ENCODE measurements at places on chromosomes 16 and 17.

- no peak for DNase-seq
Measured at GRCh38 chr16:56683424-56684172, 1.3 kb downstream of the MT1X start.

DNA sequence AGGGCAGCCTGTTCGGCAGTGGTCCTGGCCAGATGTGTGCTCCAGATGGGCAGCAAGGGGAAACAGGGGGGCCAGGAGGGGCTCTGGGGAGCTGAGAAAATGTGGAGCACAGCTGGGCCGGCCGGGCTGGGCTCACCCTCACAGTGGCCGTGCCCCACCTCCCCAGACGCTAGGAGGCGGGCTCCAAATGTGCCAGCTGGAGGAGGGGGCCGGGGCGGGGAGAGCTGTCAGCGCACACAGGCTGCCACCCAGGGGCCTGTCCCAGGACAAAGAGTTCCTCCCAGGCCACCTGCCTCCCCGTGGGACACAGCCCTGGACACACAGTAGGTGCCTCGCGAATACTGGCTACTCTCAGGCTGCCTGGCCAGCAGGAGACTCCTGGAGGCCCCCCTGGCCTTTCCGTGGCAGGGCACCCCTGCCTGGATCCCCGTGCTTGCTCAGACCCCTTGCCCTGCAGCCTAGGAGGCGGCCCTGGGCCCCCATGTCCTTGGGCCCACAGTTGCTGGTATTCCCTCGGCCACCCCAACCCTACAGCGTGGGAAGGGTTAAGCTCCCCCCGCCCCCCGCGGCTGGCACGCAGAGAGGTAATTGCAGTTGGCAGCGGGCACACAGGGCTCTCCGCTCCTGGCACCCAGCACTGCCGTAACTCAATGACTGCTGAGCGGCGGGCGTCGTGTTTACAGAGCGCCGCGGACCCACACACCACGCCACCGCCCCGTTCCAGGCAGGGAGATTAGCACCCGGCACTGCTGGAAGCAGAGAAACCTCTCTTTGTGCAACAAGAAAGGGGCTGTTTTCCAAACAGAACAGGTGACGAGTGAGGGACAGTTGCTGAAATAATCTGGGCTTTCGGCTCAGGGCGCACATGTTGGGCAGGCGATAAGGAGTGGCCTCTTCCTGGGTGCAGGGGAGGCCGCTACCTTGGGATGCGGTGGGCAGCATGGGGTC, 32.2 kb downstream of the BAHCC1 start:
- no peak for DNase-seq

DNA sequence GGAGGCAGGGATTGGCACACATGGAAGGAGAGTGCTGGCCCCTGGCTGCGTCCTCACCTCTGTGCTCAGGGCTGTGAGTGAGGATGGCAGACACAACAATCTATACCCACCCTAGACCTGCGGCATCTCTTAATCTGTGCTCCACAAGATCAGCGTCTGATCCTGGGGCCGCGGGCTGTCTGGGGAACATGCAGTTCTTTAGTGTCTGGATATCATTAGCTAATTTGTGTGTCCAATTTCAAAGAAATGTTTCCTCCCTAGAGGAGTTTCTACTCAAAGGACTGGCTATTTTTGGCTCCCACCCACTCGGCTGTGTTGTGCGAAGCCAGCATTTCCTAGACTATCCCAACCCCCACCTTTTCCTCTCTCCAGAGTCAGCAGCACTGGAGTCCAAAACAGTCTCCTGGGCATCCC, 93.8 kb downstream of the GRIN2A start:
- no peak for DNase-seq

DNA sequence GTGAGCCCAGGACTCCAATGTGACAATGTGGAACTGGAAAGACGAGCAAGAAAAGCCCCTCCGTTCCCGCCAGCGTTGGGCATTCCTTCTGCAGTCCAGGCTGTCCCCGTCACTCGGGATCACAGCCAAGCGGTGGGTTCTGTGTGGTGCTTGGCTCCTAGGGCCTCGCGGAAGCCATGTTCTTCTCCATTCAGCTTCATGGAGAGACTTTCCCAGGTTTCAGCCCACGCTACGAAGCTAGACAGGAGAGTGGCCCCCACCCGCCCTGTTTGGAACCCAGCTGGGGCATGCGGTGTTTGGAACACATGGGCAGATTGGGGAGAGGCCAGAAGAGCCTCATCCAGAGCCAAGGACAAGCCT, 5.8 kb downstream of the LMF1 start:
- no peak for DNase-seq

- no peak for DNase-seq
Measured at GRCh38 chr17:80612997-80613731, 68.5 kb downstream of the RPTOR start.

DNA sequence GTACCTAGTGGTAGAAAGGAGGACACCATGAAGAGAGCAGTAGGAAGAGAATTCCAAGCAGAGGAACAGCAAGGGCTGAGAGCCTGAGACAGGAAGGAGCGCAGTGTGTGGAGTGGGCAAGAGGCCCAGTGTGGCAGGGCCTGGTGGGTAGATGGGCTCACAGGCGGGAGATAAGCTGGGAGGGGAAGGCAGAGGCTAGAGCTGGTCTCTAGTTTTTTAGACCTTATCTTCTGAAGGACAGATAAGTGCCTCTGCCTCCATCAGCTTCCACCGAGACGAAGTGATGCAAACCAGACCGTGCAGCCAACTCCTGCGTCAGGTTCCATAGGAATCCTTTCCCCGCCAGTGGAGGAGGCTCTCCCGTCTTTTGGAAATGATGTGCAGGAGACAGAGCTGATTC, 33.6 kb downstream of the CDH1 start:
- DNase-seq = no peak

- no peak for DNase-seq
Measured at GRCh38 chr16:3797904-3798811, 80.8 kb upstream of the TRAP1 start.

GRCh38 chr16:24700549-24701392, 28.7 kb upstream of the TNRC6A start:
- no peak for DNase-seq

GRCh38 chr16:82499302-82499701, 127.5 kb upstream of the CDH13 start:
- DNase-seq = no peak

- no peak for DNase-seq
Measured at GRCh38 chr17:41393294-41393693, 4.1 kb downstream of the KRT31 start.

GRCh38 chr17:81398832-81399411, 3.7 kb downstream of the BAHCC1 start:
- DNase-seq = no peak

GRCh38 chr16:82630219-82630618, 3.5 kb downstream of the CDH13 start:
- no peak for DNase-seq

- DNase-seq = no peak
Measured at GRCh38 chr16:85753559-85753958, 2.7 kb upstream of the C16orf74 start.

- DNase-seq = no peak
Measured at GRCh38 chr16:17392857-17393692, 77.7 kb downstream of the XYLT1 start.

DNA sequence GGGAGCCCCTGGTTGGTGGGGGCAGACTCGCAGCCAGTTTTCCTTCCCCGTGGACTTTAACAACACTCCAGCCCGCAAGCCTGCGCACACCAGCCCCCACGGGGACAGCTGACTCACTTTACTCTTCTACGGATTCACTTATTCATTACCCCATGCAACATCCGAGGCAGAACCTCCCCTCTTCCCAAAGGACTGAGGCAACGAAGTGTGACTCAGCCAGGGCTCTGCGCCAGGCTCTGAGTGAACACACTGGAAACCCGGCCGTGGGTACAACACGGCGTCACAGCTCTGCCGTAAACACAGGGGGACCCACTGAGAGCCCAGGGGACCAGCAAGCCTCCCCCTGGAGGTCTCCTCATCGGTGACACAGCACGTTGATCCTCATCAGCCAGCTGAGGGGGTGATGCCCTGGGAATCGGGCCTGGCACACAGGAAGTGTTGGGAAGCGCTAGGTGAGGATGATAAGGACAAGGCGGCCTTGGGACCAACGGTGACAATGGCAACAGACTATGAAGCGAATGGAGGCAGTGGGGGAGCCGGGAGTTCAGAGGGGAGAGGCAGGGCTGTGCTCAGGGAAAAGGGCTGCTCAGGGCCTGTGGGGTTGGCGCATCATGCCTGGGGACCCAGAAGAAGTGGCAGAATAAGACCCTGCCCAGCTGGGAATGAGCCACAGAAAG, 14.6 kb downstream of the COTL1 start:
- DNase-seq = no peak

DNA sequence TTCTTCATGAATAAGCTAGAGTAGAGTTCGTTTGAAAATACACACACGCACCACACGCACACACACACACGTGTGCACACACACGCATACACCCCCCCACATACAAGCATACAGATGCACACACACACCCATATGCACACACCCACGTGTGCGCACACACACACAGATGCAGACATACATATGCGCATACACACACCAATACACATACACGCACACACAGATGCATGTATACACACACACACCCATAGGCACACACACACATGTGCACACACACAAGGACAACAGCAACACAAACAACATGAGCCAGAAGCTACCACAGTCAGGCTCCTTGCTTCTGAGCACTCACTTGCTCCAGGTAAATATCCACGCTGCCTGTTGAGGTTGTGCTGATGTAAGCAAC, 5.1 kb downstream of the IFT140 start:
- DNase-seq = no peak

DNA sequence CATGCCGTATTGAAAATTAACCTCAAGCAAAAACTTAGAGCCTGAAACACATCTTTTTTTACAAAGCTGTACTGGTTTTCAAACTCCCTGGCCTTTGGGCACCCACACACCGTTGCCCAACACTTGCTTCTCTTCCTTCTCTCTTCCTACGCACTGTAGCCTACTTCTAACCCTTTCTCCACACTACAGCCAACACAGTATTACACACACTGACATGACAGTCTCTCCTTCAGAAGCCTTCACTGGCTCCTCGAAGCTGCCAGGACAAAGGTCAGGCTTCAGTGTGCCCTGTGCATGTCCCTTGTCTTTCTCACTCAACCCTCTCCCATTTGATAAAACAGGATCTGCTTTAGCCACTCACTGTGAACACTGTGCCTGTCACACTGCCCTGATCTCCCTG, 8.0 kb downstream of the FANCA start:
- DNase-seq = no peak

DNA sequence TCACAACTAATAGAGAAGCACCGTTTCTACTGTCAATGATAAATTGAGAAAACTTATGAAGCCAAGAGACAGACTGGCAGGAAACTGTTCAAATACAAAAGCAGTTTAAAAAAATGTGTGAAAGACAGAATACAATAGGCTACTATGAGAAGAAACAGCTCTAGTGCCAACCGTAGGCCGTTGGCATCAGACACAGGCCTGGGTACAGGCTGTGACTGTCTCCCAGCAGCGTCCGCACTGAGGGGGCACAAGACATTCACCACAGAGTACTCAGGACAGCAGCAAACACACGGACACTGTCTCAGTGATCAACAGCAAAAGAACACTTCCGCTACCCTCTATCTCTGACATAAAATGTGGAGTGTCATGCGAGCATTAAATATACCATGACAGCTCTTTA, 7.8 kb upstream of the C1QBP start:
- DNase-seq = no peak

GRCh38 chr17:77375108-77375916, 234.5 kb downstream of the SEC14L1 start:
- DNase-seq = peak; percentile 49

- DNase-seq = no peak
Measured at GRCh38 chr17:82108038-82108437, 10.0 kb upstream of the FASN start.

- no peak for DNase-seq
Measured at GRCh38 chr17:16446338-16446983, 31.1 kb downstream of the TRPV2 start.

GRCh38 chr17:50060951-50061712, 5.2 kb downstream of the ITGA3 start:
- DNase-seq = no peak

DNA sequence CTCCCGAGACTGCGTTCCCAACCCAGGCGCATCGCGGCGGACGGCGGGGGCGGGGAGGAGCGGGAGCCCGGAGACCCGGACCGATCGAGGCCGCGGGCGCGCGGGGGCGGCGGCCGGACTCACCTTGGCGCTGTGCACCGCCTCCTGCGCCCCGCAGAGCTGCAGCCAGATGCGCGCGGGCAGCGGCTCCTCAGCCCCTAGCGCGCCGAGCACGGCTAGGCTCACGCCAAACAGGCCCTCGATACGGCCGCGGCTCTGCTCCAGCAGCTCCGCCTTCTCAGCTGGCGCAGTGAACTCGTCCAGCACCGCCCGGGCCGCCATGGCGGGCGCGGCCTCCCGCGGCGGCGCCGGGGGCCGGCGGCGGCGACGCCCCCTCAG, 339 bp downstream of the N4BP1 start:
- no peak for DNase-seq

DNA sequence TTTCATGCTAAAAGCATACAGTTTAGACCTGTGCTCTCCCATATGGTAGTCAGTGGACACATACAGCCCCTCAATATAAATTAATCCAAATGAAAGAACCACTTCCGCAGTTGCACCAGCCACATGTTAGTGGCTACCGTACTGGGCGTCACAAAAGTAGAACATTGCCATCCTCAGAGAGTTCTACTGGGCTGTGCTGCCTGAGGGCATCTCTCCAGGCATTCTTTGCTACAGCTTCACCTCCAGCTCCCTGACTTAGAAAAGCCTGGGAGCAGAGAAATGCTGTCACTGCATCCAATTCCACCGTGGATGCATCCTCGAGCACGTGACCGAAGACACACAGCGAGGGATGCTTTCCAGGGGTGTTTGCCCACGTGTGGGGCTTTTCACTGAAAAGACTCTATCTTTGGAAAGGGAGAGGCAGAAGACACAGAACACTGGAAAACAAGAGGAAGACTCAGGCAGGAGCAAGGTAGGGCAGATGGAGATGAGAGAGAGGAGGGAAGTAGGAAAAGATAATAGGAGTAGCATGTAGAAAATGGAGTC, 86.4 kb downstream of the GAS7 start:
- no peak for DNase-seq

DNA sequence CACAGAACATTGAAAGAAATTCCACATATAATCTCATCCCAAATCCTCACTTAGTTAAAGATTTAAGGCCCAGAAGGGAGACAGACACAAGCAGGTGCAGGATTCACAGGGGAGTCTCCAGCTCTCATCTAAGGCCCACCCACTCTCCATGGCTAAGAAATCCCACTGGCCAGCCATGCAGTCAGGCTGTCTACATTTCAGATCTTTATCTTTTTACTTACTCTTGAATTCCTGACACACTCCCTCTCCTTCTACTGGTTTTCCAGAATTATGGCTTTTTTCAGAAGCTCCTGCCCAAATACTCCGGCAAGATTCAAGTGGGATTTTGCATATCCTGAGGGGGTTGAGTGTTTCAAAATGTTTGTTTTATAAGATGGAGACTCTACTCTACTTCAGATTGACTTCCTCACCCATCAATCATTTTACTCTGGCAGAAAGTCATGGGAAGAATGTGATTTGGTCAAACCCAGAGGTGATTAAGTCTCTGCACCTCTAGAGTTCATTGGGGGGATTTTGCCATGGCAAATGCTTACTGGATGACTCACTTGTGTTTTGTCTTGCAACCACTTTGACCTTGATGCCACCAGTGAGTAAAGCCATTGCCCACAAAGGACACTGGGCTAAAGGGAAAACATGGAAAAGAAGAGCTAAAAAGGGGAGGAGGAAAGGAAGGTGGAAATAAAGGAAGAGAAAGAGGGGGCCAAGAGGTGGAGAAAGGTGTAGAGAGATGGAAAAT, 688.8 kb upstream of the SALL1 start:
- no peak for DNase-seq

- peak; percentile 84 for DNase-seq
Measured at GRCh38 chr16:38941-39892, 14.2 kb downstream of the POLR3K start.

- no peak for DNase-seq
Measured at GRCh38 chr16:56988161-56988947, 1.0 kb upstream of the NLRC5 start.
